Hypothalamus (tissue), 51 donors: ENCODE measurements at places on chromosomes 7 and 10.

- no peak for DNase-seq
Measured at GRCh38 chr10:95755511-95756004, 405 bp upstream of the ENTPD1 start.

DNA sequence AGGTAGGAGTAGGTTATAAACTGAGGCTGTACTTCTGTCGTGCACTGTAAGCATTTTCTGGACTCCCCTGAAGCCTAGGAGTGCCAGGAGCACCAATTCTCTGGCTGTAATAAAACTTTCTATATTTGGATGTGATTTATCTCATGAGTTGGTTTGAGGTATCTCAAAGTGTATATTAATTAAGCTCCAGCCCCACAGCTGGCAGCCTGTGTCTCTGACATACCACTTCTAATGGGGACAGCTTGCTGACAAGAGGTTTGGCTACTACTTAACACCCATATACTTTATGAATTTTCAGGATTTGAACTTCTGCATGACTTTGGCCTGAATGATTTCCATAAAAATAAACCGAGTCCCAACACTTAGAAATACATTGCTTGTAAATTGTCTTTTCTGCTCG, 35.2 kb downstream of the CFAP58 start:
- DNase-seq = no peak

- DNase-seq = no peak
Measured at GRCh38 chr10:49830846-49831245, 68.7 kb upstream of the OGDHL start.

DNA sequence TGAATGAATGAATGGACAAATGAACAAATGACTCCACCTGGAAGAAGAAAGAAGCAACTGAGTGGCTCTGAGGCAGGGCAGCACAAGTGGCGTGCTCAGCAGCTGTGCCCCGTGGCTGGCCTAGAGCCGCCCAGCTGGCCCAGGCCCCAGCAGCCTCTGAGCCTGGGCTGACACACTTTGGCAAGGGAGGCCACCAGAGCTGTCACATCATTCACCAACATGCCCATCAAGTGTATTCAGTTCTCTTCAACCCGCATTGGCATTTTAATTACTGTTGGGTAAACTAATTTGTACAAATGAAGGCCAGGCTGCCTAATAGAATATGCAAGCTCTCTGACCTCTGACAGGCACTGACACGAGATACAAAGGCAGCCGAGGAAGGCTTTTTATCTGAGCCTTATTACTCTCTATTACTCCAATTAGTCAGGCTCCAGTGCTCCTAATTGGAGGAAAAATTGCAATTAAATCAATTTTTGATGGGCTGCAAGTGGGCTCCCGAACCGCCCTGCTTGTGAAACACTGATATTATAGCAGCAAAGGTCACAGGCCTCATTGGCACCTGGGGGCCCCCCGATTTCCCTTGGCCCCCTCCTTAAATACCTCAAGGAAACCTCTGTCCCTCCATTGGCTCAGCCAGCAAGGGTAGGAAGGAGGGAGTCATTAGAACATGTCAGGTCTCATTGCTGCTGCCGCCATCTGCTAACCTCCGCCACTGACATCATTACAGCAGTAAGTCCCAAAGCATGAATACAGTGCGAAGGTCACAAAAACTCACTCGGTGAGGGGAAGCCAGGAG, 41.9 kb downstream of the DPCD start:
- no peak for DNase-seq

DNA sequence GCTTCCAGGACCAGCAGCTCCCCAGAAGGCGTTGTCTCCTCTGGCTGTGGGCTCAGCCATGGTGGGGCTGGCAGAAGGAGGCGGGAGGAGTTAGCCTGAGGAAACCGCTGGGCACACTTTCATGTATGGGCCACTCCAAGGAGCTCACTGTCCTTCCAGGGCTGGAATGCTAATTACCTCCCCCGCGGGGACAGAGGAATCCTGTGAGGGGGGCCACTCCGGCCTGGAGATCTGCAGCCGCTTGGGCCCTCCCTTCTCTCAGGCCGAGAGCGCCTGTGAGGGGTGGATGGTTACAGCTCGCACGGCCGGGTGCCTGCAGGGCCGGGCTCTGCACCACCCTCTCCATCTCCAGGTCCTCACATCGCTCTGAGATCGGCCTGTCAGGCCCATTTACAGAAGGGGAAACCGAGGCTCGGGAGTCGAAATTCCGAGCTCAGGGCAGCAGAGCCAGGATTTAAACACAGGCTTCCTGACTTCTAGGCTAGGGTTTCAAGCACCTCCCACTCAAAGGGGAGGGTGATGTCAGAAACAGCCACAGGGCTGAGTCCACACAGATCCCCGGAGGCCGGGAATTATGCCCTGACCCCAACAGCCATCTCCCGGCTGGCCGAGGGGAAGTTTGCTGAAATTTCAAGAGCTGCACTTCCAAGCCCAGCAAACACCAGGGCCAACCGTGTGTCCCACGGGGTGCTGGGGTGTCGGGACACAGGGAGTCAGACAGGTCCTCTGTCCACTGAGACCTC, 59.1 kb downstream of the PDGFA start:
- no peak for DNase-seq

GRCh38 chr10:24009736-24010135, 199.2 kb upstream of the KIAA1217 start:
- DNase-seq = no peak

DNA sequence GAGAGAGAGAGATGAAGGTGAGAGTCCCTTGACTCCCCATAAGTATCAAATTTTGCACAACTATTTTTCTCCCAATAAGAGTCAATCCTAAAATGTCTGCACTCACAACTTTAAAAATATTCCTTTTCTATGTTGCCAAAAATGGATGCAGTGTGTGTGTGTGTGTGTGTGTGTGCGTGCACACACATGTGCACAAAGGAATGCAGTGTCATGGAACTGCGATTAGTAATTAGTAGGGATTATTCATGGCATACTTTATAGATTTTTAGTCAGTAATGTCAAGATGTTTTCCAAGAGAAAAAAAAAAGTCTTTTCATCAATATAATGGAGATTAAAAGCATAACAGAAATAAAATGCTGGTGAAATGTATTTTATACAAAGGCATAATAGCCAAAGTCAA, 179.1 kb upstream of the LRRTM3 start:
- no peak for DNase-seq

- DNase-seq = no peak
Measured at GRCh38 chr10:35927990-35928488, 285.9 kb upstream of the FZD8 start.

DNA sequence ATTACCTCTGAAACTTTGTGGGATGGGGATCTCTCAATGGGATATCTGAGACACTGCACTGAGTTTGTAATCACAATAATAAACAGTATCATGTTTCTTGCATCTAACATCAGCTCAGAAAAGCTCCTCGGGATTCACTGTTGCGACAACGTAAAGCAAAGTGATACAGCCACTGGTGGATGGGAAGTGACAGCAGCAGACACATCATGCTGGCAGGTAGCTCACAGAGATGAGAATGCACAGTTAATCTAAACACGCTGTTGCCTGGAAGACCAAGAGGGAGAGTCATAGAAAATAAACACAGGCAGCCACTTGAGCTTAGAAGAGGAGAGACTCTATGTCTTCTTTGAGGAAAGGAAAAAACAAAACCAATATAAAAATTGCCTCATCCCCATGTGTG, 513.8 kb downstream of the MAGI2 start:
- no peak for DNase-seq

- DNase-seq = no peak
Measured at GRCh38 chr7:117149692-117150091, 173.2 kb downstream of the WNT2 start.

- no peak for DNase-seq
Measured at GRCh38 chr7:111883241-111883640, 320.9 kb upstream of the IMMP2L start.

- no peak for DNase-seq
Measured at GRCh38 chr10:110168601-110169481, 38.6 kb upstream of the MXI1 start.

GRCh38 chr7:129188372-129188891, at the start of gene SMO:
Gene SMO, plus strand, starts transcription at chr7:129188633. Its CDS starts 519 bp downstream, at chr7:129189152.
- no peak for DNase-seq

- DNase-seq = no peak
Measured at GRCh38 chr10:95789902-95790301, 33.9 kb downstream of the ENTPD1 start.

DNA sequence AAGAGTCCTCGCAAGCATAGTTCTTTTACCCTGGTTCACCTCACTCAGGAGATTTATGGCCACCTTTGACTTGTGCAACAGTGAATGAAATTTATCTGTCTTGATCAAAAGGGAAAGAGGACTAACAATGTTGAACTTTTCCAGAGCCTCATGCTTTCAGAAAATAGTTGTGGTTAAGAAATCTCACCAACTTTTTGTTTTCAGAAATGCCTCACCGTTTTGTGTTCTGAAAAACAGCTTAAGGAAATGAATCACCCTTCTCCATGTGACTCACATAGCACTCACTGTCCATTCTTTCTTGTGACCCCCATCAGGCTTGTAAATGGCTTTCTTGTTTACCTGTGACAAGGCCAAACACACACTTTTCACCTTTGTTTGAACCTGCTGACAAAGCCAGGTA, 148.6 kb upstream of the FAM3C start:
- no peak for DNase-seq

DNA sequence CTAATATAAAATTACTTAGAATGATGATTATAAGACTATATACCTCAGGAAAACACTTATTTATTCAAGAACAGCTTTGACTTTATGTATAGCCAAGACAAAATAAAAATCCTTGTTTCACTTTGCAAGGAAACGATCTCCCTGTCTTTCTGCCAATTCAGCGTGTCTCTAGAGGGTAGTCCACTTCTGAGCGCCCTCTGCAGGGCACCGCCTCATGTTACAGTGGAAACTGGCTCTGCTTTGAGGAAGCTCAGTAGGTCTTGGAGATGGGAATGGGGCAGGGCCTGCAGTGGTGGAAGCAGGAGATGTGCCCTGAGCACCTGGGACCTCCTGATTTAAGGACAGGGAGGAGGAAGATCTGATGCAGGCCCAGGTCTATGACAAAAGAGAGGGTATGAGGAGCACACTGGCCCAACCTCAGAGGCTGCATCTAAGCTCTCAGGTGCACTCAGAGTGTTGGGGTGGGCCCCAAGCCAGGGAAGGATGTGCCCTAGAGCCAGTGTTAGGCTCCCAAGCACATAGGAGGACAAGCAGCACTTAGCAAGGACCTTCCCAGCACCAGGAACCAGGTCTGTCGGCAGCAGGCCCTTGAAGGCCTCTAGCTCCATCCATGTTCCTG, 481.0 kb downstream of the TNS3 start:
- no peak for DNase-seq

DNA sequence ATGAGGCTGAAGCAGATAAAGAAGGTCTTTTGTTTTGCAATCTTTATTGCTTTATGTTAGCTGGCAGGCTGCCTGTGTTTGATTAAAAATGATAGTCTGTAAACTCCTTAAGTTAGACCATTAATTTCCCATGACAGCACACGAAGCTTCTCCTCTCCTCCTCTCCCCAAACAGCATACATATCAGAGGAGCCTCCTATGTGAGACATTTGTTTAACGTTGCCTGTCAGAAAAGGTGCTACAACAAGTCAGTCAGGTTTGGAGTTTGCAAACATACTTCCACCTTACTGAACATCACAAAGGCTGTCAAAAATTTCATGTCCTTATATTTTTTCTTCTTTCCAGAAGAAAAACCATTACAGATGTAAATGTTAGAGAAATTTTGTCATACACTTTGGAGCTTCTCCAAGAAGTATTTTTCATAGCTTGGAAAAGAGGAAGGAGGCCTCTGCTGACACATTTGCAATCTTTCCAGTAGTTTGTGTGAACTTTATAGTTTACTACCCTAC, 393.1 kb downstream of the EXOC4 start:
- DNase-seq = no peak

DNA sequence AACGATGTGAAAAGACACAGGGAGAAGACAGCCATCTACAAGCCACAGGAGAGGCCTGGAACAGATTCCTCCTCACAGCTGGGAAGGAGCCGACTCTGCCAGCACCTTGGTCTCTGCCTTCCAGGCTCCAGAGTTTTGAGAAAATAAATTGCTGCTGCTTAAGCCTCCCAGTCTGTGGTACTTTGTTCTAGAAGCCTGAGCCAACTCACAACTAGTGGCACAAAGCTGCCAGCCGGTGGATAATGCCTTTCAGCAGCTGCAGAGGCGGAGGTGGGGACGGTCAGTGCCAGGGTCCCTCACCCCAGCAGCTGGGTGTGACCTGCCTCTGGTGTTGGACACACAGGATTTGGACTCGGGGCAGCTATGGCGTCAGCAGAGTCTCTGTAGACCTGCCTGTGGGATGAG, 255.4 kb upstream of the PITRM1 start:
- no peak for DNase-seq

DNA sequence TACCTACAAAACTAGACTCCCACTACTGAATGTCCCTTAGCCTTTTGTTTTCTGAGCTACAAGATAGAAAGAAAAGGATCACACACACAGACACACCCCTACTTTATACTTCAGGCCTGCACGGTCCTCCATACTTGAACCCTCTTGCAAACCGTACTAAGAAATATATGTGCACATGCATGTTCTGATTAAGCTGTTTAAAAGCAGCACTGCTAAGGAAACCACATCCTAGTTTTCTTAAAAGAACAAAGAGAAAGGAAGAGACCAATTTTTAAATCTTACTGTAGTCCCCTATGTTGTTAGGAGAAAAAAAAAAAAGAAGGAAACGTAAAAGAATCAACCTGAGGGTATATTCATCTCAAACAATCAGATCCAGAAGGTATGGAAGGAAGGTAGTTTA, 501.2 kb downstream of the PARD3 start:
- no peak for DNase-seq

DNA sequence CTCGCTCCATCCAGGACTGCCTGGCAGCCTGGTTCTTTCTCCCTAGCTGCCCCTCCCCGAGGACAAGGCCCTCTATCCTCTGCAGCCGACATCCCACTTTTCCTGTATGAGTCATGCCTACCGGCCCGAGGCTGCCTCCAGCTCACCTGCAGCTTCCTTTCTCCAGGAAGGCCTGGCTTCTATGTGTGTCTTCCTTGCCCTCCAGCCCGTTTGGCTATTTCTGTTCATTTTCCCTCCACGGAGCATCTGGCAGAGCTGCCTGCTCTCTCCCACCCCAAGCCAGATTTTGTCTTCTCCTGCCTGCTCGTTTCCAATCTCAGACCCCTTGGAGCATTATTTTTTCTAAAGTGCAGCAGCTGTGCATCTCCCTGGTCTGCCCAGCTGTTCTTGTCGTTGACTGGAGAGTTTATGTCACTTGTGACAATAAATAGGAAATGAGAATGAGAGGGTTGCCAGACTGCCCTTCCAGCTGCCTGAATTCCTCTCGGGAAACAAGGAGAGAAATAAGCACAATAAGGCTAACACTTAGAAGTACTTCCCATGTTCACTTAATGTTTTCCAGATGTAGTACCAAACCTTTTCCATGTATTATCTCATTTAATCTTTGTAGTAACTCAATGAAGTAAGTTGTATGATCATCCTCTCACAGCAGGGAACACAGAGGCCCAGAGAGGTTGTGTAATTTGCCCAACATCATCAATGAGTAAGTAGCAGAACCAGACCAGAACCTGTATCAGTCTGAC, 19.7 kb downstream of the UBTD1 start:
- DNase-seq = no peak
